Peyer's patch (tissue), 4 donors: ENCODE measurements at places on chromosomes 16 and 17. TPM values are rescaled to one million over a fixed set of nuclear protein-coding genes. Genes with fewer than 3 reads are reported as not detected.

DNA sequence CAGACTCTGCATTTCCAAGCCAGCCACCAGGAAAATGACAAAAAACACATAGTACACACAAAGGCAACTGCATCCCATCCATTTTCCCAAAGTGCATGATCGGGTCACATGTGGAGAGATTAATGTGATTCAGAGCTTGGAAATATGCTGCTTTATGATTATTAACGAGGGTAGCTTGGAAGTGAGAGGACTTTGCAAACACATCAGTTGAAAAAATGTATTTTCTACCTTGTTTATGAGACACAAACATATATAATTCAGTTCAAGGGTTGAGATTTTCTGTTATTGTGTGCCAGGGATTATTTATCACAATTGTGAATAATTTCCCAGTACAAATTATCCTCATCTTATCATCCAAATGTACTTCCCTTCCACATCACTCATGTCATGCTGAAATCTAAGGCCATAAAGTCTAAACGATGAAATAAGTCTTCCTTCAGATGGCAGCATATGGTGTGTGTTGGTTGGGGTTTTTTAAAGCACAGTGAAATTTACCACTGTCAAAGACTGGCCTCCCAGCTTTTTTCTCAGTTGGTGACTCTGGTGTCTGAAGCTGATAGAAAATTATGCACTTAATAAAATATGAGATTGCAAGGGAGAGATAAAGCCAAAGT lies 104.7 kb upstream of the ADAMTS18 start:
- H3K4me1 ChIP-seq = no peaks in the 10 kb centered on the region
- no peak for DNase-seq
- no peak overlapping the region for H3K4me3 ChIP-seq
- H3K27me3 ChIP-seq = no peaks in the 10 kb centered on the region
- no peaks in the 10 kb centered on the region for H3K36me3 ChIP-seq

DNA sequence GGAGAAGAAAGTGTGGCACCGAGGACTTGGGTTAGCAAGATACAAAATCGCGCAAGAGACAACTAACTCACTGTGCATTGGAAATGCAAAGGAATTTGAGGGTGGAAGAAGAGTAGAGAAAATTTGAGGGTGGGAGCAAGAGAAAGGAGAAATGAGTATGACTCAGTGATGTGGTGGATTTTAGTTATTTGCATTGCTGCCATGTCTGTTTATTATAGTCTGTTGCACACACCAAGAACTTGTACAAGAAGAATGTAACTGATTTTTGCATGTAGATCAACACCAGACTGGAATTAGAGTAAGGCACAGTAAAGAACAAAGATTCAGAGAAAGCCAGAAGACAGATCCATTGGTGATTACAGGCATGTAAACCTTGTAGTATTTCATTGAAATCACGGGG lies 71.6 kb upstream of the SMIM36 start:
- no peaks in the 10 kb centered on the region for H3K27me3 ChIP-seq
- no peak overlapping the region for H3K4me3 ChIP-seq
- H3K4me1 ChIP-seq = peaks cover 3% of the 10 kb centered on the region
- DNase-seq = no peak
- no peaks in the 10 kb centered on the region for H3K36me3 ChIP-seq
- no peak overlapping the region for H3K27ac ChIP-seq

Gene TMEM220
- total RNA-seq = 56.1 TPM

Gene DPEP3
- total RNA-seq = not detected

Gene CTRB2
- total RNA-seq = not detected
